ENCODE measurements at places on chromosomes 11 and 22.

GRCh38 chr11:35725885-35726284 lies 63.3 kb downstream of the TRIM44 start:
- DNase-seq, result no peak

- DNase-seq, result no peak
Measured at GRCh38 chr22:47798229-47798628, 1035.8 kb downstream of the TBC1D22A start.

DNA sequence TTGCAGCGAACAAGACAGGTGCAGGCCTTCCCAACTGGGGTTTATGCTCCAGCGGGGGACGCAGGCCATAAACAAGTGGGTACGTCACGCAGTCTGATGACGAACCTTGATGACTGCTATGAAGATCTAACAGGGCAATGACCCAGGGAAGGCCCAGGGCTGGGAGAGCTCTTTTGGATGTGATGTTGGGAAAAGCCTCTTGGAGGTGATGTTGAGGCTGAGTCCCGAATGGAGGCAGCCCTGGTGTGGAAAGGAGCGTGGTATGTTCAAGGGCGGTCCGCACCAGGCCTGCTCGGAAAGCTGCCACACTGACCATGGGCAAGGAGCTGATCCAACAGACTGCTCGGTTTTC lies 5.8 kb downstream of the FADS2 start:
- no peak for DNase-seq

GRCh38 chr22:40175611-40176244 lies 2.0 kb upstream of the TNRC6B start:
- DNase-seq, result no peak

DNA sequence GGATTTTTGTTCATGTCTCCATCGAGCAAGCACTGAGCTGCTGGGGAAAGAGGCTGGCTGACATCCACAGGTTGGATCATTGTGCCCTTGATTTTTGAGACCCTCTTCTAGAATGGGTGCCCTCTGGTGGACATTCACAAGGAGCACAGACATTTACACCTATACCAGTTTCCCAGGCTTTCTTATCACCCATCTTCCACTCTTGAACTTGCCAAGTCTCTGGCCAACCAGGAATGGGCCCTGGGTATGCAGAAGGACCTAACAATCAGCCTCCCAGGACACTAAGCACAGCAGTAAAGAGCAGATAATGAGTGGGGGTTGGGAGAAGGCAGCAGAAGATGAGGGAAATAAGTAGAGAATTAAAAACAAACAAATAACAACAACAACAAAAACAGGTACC lies 5.7 kb upstream of the INTS4 start:
- DNase-seq, result peak; percentile 17

DNA sequence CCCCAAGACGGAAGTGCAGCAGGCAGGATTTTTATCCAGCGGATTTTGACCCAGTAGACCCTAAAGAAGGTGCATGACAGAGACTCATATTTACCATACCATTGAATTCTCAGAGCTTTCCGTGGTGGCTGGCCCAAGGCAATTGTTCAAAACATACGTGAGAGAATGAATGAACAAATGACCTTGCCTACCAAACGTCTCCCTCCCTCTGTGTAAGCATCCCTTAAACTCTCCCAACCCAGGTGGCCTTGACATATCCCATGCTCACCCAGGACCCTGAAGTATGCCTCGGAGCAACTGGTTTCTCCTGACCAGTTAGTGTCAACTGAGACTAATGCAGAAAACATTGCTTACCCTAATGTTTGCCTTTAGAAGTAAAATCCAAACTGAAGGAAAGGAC lies 154.9 kb downstream of the TEAD1 start:
- DNase-seq, result no peak

- no peak for DNase-seq
Measured at GRCh38 chr11:128494418-128495332, 92.7 kb downstream of the ETS1 start.

GRCh38 chr11:87739766-87740165 lies 435.5 kb downstream of the RAB38 start:
- no peak for DNase-seq

DNA sequence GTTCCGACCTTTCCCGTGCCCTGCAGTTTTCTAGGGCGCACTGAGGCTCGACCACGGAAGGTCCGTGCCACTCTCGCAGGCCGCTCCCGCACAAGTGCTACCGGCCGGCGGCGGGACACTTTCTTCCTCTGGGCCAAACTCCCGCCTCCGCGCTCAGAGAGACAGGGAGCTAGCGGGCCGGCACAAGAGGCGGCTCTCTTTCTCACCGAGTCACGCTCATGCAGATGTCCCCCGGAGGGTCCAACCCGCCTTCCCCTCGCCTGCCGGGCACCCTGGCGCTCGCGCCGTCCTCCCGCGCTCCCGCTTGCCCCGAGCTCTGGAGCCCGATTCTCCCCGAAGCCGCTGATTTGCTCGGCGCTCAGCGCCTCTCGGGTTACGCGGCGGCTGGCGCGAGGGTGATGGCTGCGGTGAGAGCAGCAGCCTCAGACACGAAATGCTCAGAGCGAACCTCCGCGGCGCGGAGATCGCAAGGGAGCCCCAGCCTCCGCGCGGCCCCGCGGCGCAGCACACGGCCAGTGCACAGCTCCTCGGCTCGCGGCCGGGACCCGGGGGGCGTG lies 1.0 kb downstream of the LMO1 start:
- DNase-seq, result no peak

GRCh38 chr11:126732981-126733380 lies 267.6 kb downstream of the KIRREL3 start:
- no peak for DNase-seq

GRCh38 chr22:36218648-36219193 lies 17.1 kb upstream of the APOL4 start:
- no peak for DNase-seq

DNA sequence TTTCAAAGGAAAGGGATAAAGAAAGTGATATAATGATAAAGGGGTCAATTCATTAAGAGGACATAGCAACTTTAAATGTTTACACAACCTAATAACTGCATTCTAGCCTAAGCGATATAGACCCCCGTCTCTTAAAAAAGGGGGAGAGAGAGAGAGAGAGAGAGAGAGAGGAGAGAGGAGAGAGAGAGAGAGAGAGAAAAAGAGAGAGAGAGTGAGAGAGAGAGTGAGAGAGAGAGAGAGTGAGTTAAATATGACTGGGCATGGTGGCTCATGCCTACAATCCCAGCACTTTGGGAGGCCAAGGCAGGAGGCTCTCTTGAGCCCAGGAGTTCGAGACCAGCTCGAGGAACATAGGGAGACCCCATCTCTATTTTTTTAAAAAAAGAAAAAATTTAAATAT lies 90.2 kb upstream of the GAL start:
- no peak for DNase-seq

GRCh38 chr11:101741061-101741460 lies 157.3 kb upstream of the TRPC6 start:
- no peak for DNase-seq

GRCh38 chr22:45430871-45431270 lies 17.4 kb downstream of the RIBC2 start:
- no peak for DNase-seq

DNA sequence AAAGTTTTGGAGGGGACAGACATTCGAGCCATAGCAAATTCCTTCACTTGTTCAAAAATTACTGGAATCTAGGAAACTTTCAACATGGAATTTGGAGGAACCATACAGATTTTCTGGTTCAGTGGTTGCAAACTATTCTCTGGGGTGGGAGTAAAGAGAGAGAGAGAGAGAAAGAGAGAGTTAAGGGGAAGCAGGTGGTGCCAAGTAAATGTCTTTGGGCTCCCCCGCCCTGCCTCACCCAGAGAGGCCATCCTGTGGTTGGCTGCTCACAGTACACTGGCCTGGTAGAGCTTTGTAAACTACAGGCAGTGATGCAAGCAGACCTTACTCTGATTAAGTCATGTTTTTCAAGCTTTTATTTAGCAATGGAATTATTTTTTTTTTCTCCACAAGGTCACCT lies 82.6 kb downstream of the ADAMTS15 start:
- no peak for DNase-seq

GRCh38 chr11:259413-259812 lies 18.8 kb upstream of the NLRP6 start:
- DNase-seq, result no peak

- no peak for DNase-seq
Measured at GRCh38 chr11:70048279-70049024, 29.7 kb upstream of the ANO1 start.

- DNase-seq, result no peak
Measured at GRCh38 chr11:31702966-31703365, 108.2 kb downstream of the PAX6 start.

- DNase-seq, result no peak
Measured at GRCh38 chr11:128765104-128765503, 71.2 kb downstream of the FLI1 start.

- no peak for DNase-seq
Measured at GRCh38 chr11:8694137-8694536, 11.5 kb downstream of the RPL27A start.

DNA sequence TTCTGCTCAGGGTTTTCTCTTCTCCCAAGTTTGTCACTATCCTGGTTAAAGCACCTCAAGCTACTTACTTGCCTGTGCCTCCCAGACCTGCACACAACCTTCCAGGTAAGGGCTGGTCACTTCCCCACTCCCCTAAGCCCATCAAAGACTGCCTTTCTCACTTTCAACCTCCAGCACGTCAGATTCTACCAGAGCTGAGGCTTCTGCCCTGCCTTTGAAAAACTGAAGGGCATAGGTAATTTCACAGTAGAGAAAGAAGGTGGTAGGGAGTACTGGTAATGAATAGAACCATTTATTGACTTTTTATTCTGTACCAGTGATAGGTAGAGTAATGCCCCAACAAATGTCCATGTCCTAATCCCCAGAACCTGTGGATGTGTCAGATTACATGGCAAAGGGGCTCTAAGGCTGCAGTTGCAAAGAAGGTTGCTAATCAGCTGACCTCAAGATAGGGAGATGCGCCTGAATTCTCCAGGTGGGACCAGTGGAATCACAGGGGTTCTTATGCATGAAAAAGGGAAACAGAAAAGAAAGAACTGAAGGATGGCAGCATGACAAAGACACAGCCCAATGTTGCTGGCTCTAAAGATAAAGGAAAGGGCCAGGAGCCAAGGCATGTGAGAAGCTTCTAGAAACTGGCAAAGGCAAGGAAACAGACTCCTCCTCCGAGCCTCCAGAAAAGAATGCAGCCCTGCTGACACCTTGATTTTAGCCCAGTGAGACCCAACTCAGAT lies 89.0 kb downstream of the SLC1A2 start:
- no peak for DNase-seq

- DNase-seq, result no peak
Measured at GRCh38 chr22:47841156-47841555, 1078.7 kb downstream of the TBC1D22A start.

GRCh38 chr11:104134745-104135144 lies 29.2 kb downstream of the PDGFD start:
- DNase-seq, result no peak

GRCh38 chr11:17645190-17645970 lies 74.0 kb upstream of the MYOD1 start:
- DNase-seq, result no peak

- no peak for DNase-seq
Measured at GRCh38 chr11:59756845-59757244, 1.7 kb downstream of the STX3 start.

DNA sequence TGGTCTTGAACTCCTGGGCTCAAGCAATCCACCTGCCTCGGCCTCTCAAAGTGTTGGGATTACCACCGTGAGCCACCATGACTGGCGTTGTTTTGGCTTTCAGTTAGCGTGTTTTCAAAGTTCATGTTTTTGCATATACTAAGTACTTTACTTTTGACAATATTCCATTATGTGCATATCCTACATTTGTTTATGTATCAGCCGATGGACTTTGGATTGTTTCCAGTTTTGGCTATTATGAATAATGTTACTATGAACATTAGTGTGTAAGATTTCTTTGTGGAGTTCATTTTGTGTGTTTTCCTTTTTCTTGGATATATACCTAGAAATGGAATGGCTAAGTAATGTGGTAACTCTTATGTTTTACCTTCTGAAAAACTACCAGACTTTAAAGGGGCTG lies 9.9 kb downstream of the CSTF3 start:
- no peak for DNase-seq

- no peak for DNase-seq
Measured at GRCh38 chr11:45285930-45286632, at the start of gene SYT13. Gene SYT13, minus strand, starts transcription at chr11:45286341. Its CDS starts 134 bp downstream, at chr11:45286207.

- DNase-seq, result no peak
Measured at GRCh38 chr11:78607696-78608095, 33.0 kb upstream of the NARS2 start.

DNA sequence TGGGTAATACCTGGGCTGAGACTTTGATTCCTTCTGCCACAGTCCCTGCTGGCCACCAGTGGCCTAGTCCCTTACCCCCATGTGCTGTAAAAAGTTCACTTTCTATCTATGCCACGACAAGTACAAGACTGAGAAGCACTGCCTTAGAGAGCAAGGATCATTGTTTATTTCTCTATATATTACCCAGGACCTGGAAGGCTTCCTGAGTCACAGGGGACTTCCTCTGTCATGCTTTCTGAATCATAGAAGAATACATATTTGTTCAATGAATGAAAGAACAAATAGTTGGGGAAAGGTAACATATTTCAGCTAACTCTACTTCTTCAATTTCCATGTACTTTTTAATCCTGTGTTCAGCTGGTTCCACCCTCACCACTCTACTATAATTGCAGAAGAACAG lies 5.5 kb upstream of the SYT9 start:
- no peak for DNase-seq

GRCh38 chr11:8814923-8815240 lies 96.1 kb upstream of the AKIP1 start:
- no peak for DNase-seq

- DNase-seq, result no peak
Measured at GRCh38 chr11:16912692-16913111, 101.5 kb downstream of the PLEKHA7 start.

- DNase-seq, result no peak
Measured at GRCh38 chr11:117369534-117369933, 41.9 kb downstream of the CEP164 start.

- DNase-seq, result no peak
Measured at GRCh38 chr11:22733475-22734248, 67.3 kb downstream of the GAS2 start.

DNA sequence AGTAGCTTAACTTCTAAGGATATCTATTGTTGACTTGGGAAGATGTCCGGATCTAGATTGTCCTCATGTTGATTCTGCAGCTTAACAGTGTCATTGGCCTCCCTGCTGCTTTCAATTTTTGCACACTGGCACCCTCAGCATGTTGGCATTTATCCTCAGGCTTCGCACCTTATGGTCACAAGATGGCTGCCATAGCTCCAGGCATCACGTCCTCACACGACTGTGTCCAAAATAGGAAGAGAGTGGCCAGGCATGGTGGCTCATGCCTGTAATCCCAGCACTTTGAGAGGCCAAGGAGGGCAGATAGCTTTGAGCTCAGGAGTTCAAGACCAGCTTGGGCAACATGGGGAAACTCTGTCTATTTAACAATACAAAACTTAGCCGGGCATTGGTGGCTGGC lies 58.3 kb upstream of the RASD2 start:
- no peak for DNase-seq

DNA sequence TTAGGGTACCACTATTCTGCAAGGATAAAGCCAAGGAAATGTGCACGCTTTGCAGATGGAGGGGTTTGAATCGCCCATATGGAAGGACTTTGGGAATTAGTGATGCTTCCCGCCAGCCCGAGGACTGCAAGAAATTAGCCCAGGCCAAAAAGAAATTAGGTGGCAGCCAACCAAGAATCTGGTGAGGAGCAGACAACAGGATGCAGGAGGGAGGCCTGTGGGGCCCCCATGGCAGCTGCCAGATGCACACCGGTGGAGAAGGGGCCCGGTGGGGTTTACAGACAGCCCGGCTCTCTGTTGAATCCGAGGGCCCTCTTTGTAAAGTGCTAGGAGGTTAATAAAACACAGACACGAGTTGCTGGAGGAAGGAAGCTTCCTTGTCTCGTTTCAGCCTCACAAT lies 73.5 kb downstream of the TIMP3 start:
- no peak for DNase-seq

GRCh38 chr11:111627591-111627990 lies 25.3 kb downstream of the SIK2 start:
- DNase-seq, result no peak

Measured in stimulated activated CD4-positive, alpha-beta T cell treated with anti-CD3 and anti-CD28 coated beads, Interleukin-4, amount 100 ng/mL, for 48 hours (primary cell).